ENCODE measurements at places on chromosomes 16 and 17.

DNA sequence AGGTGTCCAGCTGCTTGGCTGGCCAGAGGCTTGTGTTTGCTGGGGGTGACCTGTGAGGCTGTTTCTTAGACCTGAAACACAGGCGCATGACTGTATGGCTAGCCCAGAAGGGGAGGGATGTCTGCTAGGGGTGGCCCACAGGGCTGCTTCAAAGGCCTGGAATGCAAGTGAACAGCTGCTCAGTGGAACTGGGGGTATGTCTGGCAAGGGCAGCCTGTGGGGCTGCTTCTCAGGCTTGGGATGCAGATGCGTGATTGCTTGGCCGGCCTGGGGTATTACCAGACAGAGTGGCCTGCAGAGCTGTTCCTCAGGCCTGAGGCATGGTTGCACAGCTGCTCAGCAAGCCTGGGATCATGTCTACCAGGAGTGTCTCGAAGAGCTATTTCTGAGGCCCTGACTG lies 20.5 kb downstream of the TANC2 start:
- DNase-seq: no peak

GRCh38 chr16:85806539-85806938 lies 7.0 kb downstream of the COX4I1 start:
- no peak for DNase-seq

DNA sequence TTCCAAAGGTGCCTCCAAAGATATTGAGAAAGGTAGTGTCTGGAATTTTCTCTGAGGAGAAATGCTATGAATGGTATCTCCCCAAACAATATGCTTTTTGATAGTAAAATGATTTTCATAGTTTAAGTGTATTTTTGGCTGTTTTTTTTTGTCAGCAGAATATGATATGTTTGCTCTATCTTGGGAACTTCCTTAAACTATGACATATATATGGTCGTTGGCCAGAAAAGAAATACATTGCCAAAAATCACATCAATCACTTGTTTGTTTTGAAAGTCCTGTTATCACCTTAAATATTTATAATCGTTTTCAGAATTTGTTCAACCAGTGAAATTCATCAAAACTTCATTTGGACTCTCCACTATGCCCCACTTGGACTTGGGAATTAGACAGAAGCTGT lies 816.9 kb downstream of the CDH11 start:
- DNase-seq: no peak

DNA sequence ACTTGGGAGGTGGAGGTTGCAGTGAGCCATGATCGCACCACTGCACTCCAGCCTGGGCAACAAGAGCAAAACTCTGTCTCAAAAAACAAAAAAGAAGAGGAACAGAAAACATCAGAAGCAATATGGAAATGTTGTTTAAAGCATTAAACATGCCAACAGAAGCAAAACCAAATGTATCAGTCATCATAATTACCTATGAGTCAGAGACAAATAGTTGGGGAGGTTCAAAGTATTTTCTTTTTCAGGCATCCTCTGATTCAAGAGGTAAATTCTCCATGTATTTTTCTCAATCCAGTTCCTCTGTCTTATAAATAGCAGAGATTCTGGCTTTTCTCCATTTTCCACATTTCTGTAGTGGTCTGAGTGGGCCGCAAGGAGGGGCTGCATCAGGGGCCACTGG lies 2.1 kb upstream of the TM4SF5 start:
- DNase-seq: no peak

- DNase-seq: no peak
Observed at GRCh38 chr17:172401-172800, 9.0 kb downstream of the DOC2B start.

- no peak for DNase-seq
Observed at GRCh38 chr16:68627951-68628425, 17.1 kb upstream of the CDH3 start.

DNA sequence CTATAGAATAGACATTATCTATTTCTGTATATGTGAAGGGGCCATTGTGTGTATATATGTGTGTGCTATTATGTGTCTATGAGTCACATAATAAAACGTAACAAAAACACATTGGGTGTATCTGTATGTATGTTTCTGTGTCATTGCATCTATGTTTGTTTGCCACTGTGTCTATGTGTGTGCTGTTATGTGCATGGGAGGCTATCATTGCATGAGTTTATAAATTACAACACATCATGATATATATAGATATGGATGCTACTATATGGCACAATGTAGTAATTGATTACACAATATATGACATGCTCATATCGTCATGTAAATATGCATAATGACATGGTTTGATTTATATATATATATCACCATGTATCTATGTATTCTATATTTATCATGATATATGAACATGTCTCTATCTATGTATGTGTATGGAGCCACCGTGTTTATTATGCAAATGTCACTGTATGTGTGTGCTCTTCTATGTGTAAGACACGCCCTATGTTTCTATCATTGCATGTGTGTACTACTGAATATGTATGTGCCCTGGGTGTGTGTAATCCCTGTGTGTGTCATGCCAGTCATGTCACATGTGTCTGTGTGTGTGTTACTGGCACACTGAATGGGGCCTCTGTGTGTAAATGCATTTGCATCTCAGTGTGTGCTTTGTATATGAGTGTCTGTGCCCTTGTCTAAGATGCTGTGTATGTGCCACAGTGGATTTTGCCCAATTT lies 1.4 kb upstream of the TSPOAP1 start:
- DNase-seq: no peak

Measured in H9 (cell line).